ENCODE measurements at places on chromosomes 11 and 22.

- no peak for DNase-seq
These were observed 106.1 kb upstream of the LUZP2 start for GRCh38 chr11:24390762-24391161.

GRCh38 chr11:44363116-44363515, 53.2 kb upstream of the ALX4 start:
- no peak for DNase-seq

DNA sequence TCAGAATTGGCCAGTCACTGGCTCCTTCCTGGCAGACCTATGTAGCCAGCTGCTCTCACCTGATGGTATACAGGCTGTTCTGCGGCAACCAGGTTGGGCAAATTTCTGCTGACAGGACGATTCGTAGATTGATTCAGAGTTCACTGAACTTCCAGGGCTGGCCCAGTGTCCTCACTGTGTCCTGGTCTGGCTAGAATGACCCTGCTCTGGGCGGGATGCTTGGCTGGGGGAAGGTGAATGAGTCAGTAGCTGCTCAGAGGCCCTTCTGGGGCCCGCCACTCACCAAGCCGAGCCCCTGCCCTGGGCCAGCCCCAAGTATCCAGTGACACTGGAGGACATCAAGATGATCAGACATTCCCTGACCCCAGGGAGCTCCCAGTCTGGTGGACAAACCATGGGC, 62.9 kb upstream of the WNT11 start:
- DNase-seq = no peak

DNA sequence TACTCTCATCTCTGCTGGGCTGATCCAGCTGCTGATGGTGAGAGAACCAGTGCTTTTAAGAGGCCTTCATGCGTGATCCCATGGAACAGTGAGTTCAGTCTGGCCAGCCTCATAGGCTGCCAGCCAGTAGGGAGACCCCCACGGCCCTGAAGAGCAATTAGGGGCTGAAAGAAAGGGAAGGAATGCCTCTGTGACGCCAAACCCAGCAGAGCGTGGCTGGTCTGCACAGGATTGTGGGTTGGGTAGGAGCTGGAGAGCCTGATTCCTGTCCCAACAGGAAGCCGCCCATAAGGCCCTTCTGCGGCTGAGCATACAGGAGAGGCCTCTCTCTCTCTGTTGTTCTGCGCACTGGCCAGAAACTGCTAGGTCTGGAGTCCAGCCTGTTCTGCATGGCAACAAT, 181.5 kb upstream of the E2F8 start:
- no peak for DNase-seq

- no peak for DNase-seq
These were observed 131.9 kb upstream of the NARS2 start for GRCh38 chr11:78706551-78706950.

DNA sequence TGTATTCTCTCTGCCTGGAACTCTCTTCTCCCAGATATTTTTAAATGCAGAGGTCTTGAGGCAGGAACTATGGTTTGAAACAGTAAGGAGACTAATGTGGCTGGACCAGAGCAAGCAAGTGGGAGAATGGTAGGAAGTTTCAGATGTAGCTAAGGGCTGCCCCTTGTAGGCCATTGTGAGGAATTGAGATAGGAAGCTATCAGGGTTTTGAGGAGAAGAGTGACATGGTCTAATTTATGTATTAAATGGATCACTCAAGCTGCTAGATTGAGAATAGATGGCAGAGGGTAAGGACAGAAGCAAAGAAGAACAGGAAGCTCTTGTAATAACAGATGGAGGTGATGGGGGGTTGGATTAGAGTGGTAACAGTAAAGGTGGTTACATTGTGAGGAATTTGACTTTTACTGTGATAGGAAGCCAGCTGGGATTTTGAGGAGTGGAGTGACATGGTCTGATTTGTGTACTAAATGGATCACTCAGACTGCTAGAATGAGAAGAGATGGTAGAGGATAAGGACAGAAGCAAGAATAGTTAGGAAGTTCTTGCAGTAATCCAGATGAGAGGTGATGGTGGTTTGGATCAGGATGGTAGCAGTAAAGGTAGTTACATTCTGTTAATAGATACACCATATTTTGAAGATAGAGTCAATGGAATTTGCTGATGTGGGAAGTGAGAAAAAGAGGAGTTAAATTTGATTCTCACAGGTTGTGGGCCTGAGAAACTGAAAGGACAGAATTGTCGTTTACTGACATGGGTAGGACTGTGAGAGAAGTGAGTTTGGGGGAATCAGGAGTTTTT, 63.0 kb downstream of the HIPK3 start:
- DNase-seq = no peak

GRCh38 chr22:34638128-34638527, 427.8 kb upstream of the ISX start:
- no peak for DNase-seq

DNA sequence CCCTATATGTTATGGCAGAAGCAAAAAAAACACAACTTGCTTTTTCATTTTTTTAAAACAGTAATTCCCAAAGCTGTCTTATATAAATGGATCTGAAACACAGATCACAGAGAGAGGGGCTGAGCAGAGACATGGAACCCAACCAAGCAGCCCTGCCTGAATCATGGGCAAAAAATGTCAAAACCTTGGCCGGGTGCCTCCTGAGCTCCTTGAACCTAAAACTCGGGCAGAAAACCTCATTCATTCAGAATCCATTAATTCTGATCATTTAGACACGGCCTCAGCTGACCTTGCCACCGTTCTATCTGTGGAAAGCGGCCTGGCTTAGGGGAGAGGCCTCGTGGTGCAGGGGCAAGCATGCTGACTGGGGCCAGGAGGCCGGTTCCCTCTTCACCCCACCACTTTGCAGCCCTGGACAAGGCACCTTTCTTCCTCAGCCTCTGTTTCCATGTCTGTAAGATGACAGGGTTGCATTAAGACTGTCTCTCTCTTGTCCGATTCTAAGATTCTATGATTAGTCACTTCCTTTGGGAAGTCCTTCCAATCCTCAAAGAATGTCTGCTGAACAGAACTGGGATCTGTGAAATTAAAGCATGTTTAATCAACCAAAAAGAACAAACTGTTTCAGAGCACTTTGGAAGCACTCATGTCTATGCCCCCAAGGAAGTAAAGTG, 26.0 kb downstream of the TENM4 start:
- no peak for DNase-seq

DNA sequence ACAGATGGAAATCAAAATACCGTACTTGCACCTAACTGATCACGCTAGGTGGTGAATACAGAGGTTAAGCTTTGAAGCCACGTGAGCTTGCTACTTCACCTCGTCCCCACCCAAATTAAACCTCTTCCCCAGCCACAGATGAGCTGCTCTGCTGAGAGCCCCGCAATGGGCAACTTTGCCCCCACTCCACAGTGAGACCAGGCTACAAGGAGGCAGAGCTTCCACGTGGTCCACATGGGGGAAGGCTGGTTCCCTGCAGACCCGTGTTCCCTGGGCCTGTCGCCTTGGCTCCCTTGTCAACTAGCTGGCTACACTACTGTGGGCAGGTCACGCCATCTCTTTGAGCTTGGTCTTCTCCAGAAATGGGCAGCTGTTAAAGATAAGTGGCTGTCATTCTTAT, 10.9 kb downstream of the CD5 start:
- DNase-seq = no peak

DNA sequence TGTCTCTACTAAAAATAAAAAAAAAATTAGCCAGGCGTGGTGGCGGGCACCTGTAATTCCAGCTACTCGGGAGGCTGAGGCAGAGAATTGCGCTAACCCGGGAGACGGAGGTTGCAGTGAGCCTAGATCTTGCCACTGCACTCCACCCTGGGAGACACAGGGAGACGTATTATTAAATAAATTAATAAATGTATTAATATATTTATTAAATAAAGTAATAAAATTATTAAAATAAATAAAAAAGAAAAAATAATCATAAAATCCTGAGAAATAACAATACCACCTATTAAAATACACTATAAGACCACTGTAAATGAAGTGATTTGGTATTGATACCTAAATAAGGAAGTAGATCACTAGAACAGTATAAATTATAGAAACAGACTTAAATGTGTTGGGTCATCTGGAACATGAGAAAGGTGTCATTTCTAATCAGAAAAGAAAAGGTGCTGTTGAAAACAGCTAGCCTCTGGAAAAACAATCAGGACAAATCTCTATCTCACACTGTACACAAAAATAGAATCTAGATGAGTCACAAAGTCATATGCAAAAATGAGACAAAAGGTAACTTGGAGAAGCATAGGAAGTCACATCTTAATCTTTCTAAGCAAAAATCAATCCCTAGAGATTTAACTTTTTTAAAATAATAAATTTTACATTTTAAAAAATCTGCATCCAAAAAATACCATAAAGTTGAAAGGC, 43.2 kb upstream of the UBASH3B start:
- DNase-seq = no peak

DNA sequence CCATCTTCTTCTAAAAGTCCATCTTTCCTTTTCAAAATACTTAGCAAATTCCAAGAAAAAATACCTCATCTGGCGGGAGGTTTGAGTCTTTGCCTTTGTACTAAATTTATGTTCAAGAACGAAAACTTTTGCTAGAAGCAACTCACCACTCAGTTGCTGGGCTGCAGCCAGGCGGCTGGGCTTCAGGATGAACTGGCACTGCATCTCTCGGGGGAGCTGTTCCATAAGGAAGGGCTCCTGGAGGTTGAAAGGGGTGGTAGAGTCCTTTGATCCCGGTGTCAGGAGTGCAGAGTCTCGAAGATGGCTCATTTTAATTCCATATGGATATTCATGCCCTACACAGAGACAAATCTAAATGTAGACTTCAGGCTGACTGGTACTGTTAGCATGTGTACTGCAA, 105.8 kb downstream of the ARHGAP20 start:
- DNase-seq = no peak

DNA sequence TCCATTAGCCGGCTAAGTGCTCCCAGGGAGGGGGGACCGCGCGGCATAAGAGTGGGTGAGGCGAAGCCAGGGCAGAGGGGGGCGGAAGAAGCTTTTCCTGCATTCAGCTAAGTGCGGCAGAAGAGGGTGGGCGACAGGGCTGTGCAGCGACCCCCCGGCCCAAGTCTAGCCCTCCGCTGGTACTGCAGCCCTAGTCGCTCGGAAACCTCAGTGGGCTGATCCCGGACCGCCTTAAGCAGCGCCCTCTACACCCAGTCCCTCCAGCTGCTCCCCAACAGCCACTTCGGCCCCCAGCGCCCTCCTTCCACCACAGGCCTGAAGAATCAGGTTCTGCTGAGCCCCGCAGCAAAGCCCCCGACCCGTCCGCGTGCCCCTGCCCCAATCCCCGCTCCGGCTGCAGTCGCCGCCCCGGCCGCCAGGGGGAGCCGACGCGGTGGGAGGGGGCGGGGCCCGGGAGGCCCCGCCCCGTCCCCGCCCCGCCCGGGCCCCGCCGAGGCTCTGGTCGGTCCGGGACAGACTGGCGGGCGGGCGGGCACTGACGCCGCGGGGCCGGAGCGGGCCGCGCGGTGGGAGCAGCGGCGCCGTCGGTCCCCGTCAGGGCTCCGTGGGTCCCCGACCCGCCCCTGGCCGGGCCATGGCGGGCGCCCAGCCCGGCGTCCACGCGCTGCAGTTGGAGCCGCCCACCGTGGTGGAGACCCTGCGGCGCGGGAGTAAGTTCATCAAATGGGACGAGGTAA, at the start of gene PLCB3:
Gene PLCB3 (plus strand): TSS at position 515 of the 737 bp plus-strand sequence. CDS start 120 bp downstream, at position 635.
- peak; percentile 29 for DNase-seq

DNA sequence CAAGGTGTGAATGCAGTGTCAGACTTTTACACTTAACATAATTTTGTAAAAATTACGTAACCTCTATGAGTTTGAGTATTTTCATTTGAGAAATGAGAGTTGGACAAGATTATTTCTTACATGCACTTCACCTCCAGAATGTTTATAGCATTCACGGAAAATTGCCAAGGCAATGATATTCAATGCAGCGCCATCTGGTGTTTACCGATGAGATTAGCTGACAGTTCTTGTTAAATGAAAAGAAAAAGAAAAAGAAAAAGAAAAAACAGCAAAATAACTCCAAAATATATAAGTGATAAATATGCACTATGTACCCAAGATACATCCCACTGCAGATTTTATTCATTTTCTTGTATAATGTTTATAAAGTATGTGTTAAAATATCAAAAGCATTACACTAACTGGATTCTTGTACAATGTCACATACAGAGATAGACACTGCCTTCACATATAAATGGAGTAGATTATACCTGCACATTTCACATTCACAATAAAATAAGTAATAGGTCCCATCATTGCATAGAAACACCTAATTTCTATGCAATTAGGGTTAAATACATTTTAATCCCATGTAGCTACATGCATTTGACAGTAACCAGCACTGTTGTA, 976.3 kb upstream of the FAT3 start:
- peak; percentile 25 for DNase-seq

DNA sequence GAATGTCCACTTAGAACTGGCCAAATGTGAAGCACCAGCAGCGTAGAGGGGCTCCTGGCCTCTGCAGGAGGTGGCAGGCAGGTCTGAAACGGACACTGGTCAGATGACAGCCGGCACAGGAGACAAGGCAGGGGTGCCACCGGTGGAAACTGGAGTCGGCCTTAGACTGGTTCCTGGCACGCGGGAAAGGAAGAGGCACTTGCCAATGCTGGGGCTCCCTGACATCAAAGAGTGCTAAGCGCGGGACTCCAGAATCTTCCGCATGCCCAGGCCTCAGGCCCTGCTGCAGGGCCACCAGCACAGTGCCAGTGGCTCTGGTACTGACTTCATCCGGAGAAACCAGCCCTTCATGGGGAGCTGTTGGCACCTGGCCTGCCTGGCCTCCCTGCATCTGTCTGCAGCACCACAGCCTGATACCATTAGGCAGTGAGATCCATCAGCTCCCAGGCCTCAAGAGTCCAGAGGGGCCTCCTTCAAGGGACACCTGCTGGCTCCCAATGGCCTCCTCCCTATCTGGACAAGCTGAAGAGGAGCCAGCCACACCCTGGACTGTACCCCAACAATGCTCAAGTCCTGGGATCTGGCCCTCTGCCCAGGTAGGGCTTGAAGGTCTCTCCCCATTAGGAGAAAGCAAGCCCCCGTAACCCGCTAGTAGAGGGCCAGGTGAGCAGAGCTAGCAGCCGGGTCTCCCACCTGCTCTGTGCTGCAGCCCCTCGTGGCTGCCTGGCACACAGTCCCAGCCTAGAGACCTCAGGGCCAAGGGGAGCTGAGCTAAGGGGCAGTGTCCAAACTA, 29.7 kb upstream of the GNB1L start:
- DNase-seq = no peak

GRCh38 chr11:8081591-8082250, 710 bp downstream of the TUB start:
- no peak for DNase-seq

DNA sequence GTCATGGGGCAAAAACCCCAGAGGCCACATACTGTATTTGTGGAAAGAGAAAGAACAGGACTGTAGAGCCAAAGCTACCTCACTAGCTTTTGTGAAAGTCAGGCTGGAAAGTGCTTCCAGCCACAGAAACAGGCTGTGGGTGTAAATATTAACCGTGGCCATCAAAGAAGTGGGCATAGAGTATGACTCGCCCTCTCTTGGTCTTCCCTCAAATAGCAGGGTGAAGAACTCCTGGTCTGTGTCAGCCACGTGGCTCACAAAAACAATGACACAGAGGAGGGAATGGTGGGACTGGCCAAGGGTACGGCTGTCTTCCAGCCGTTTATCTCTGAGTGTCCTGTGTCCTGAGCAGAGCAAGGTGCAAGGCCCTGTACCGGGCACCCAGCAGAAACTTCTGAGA, 37.6 kb upstream of the UBASH3B start:
- no peak for DNase-seq
